ENCODE measurements at places on chromosomes 2 and 18.
A peak's percentile ranks its signal among the peaks of the same experiment; 100 is the strongest.

- DNase-seq = no peak
Measured at GRCh38 chr2:240595381-240596079, 9.0 kb downstream of the CAPN10 start.

- peak; percentile 16 for DNase-seq
Measured at GRCh38 chr2:40725950-40726349, 274.1 kb upstream of the SLC8A1 start.

- DNase-seq = no peak
Measured at GRCh38 chr18:35089891-35090550, 48.8 kb downstream of the MAPRE2 start.

GRCh38 chr2:152426801-152427200 is 91.8 kb downstream of the FMNL2 start:
- DNase-seq = peak; percentile 53

- DNase-seq = peak; percentile 97
Measured at GRCh38 chr2:96251721-96252292, 14.0 kb downstream of the TMEM127 start.

- DNase-seq = no peak
Measured at GRCh38 chr2:101692041-101692440, 5.5 kb upstream of the MAP4K4 start.

Measured in renal cortical epithelial cell (primary cell).